GM23248 (cell line): ENCODE measurements at places on chromosomes 16 and 17. TPM values are rescaled to one million over a fixed set of nuclear protein-coding genes. Genes with fewer than 3 reads are reported as not detected.

GRCh38 chr16:78669994-78670393 is 570.5 kb downstream of the WWOX start:
- peak; percentile 55 for DNase-seq
- H3K27me3 ChIP-seq = no peaks in the 10 kb centered on the region
- no peaks in the 10 kb centered on the region for H3K36me3 ChIP-seq

DNAH9 gene
- not detected in 2 replicates for total RNA-seq

DOC2B gene
- not detected in 2 replicates for total RNA-seq

DNA sequence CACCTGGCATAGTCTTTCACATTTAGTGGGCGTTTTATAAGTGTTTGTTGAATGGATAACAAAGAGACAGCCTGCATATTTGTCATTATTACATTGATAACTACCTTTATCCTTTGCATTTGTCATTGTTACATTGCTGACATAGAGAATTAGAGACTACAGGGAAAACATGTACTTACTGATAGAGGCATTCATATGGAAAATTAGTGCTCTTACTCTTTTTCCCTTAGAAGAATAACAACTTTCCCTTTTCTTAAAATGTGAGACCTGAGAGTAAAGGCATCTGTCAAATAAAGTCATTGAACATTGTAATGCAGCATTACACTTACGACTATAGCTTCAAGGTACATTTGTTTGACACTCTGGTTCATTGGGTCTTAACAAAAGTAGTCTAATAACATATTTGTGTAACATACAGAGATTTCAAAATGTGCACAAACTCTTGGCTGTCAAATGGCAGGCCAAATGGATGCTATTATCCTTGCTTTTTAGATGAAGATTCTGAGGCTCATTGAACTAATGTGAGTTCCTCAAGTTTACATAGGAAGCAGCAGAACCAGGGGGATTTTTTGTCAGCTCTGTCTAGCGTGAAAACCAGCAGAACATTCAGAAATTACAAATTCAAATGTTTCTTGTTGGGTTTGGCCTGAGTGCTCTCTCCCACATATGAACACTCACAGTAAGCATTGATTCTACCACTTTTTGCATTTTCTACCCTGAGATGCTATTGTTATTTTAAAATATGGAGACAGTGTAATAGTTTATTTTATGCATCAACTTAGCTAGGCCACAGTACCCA is 28.5 kb downstream of the SMIM36 start:
- H3K4me3 ChIP-seq = no peak overlapping the region
- no peaks in the 10 kb centered on the region; the same call in 1 of the 2 replicates for H3K27me3 ChIP-seq
- no peak overlapping the region for H3K27ac ChIP-seq

DNA sequence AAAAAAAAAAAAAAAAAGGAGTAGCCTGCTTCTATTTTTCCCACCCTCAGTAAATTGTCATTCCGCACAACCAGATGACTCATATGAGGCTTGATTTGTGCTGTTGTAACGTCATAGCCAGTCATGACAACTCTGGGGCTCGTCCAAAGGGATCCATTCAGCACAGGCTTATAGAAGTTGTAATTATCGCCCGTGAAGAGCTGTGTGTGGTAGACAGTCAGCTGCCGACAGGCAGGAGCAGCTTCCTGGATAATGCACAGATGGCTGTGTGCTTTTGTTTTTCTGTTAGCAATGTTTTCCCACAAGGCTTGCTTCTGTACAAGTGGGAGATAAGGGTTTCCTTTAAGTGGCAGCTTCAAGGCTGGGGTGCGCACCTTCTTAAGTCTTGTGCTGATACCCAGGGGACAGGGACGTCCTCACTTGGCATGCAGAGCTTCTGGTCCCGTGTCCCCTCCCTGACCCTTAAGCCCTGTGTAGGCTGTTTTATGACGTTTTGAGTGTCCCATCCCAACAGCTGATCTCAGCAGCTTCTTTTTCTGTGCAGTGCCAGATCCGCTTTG is 26.0 kb downstream of the SNX29 start:
- DNase-seq = peak; percentile 39
- peaks cover 4% of the 10 kb centered on the region; the same call in 1 of the 2 replicates for H3K36me3 ChIP-seq
- H3K27me3 ChIP-seq = no peaks in the 10 kb centered on the region
- H3K27ac ChIP-seq = no peak overlapping the region

ITGAL gene
- total RNA-seq = 0.65 TPM in 1 of 2 replicates, not detected in the other

- H3K27me3 ChIP-seq = no peaks in the 10 kb centered on the region
- H3K36me3 ChIP-seq = no peaks in the 10 kb centered on the region
- H3K4me1 ChIP-seq = peaks cover 11% of the 10 kb centered on the region; the same call in 1 of the 2 replicates
- no peak overlapping the region for H3K4me3 ChIP-seq
- H3K27ac ChIP-seq = no peak overlapping the region
Observed at GRCh38 chr17:50514388-50514787, 6.1 kb downstream of the MYCBPAP start.

CES1 gene
- total RNA-seq = 0.76 TPM in 1 of 2 replicates, not detected in the other

GRCh38 chr16:52074133-52074532 is 472.8 kb downstream of the TOX3 start:
- DNase-seq = no peak
- no peak overlapping the region for H3K27ac ChIP-seq
- H3K4me1 ChIP-seq = no peaks in the 10 kb centered on the region
- H3K27me3 ChIP-seq = no peaks in the 10 kb centered on the region
- H3K36me3 ChIP-seq = no peaks in the 10 kb centered on the region
- no peak overlapping the region for H3K4me3 ChIP-seq

- no peaks in the 10 kb centered on the region; the same call in 1 of the 2 replicates for H3K36me3 ChIP-seq
- peak; percentile 62 for DNase-seq
- peaks cover 14% of the 10 kb centered on the region; the same call in 1 of the 2 replicates for H3K4me1 ChIP-seq
- no peaks in the 10 kb centered on the region for H3K27me3 ChIP-seq
Observed at GRCh38 chr17:81703747-81704654, 834 bp downstream of the MRPL12 start.

DNA sequence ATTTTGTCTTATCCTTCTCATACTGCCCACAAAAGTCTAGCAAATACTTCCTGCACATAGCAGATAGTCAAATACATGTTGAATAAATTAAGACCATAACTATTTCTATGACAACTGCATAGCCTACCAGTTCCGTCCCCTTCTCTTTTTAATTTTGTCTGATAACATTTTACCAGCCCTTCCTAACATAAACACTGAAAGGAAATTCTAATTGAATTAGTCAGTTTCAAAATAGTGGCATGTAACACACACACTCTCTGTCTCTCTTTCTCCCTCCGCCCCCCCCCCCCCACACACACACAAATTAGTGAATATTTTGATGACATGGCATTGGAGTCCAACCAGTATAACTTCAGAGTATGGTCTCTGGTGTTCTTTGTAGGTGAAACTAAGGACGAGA is 41.8 kb downstream of the TNRC6C start:
- H3K27ac ChIP-seq = no peak overlapping the region
- DNase-seq = peak; percentile 24
- no peaks in the 10 kb centered on the region for H3K36me3 ChIP-seq
- H3K4me1 ChIP-seq = peaks cover 17% of the 10 kb centered on the region
